Esophagus squamous epithelium (tissue), 5 donors: ENCODE measurements at places on chromosomes 7 and 10.

DNA sequence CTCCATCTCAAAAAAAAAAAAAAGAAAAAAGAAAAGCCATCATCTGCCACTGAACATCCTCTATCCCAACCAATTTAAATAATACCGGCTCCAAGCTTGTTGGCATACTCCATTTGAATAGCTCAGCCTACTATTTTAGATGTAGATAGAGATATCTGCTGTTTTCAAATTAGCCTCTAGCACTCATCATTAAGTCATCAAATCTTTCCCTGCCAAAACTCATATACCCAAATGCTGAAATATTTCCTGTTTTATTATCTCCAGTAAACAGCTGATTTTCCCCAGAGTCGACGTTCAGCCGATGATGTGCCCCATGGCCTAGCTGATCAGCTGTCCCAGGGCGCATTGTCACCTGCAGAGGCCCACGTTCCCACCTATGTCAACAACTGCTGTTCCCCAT is 34.5 kb upstream of the FRMD4A start:
- no peak overlapping the region for H3K27ac ChIP-seq
- no peak overlapping the region for H3K4me3 ChIP-seq
- no peaks in the 10 kb centered on the region for H3K27me3 ChIP-seq

GRCh38 chr10:74851831-74852230 is 25.4 kb downstream of the KAT6B start:
- DNase-seq, result no peak
- H3K36me3 ChIP-seq, result peaks cover 8% of the 10 kb centered on the region
- H3K4me1 ChIP-seq, result peaks cover 18% of the 10 kb centered on the region
- H3K27me3 ChIP-seq, result no peaks in the 10 kb centered on the region
- H3K4me3 ChIP-seq, result no peak overlapping the region
- peak overlapping the region; percentile 59 for H3K27ac ChIP-seq

DNA sequence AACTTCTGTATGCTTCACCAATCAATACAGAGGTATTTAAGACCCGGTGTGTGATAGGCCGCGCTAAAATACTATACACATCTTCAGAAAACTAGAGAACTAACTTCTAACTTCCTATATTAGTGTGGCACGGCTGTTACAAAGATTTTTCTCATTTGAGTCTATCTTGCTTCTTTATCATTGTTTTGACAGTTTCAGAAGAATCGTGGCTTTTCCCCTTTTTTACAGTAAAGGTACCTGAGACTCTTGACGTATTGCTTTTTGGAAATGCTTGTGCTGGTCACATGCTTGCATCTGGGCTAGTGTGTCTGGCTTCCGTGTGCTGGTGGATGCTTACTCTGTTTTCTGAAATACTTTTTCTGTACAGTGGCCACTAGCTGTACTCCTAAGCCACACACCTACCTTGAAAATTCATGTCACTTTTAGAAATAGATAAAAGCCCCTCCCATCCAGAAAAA is 12.7 kb downstream of the IKZF1 start:
- H3K36me3 ChIP-seq, result no peaks in the 10 kb centered on the region
- H3K4me3 ChIP-seq, result no peak overlapping the region
- no peaks in the 10 kb centered on the region for H3K4me1 ChIP-seq
- no peaks in the 10 kb centered on the region for H3K27me3 ChIP-seq
- peak overlapping the region; percentile 65 for H3K27ac ChIP-seq

DNA sequence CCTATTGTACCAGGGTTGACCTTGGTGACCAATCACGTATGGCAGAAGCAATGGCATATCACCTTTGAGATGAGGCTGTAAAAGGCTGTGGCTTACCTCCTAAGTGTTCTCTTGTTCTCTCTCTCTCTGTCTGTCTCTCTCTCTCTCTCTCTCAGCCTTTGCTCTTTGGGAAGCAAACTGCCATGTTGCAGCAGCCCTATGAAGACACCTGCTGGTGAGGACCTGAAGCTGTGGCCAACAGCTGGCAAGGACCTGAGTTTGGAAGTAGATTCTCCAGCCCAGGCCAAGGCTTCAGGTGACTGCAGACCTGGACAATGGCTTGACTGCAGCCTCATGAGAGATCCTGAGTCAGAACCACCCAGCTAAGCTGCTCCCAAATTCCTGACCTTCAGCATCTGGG is 161.4 kb downstream of the GPAM start:
- H3K27me3 ChIP-seq, result no peaks in the 10 kb centered on the region
- DNase-seq, result no peak
- no peaks in the 10 kb centered on the region for H3K36me3 ChIP-seq
- no peak overlapping the region for H3K4me3 ChIP-seq
- no peak overlapping the region for H3K27ac ChIP-seq

- no peak for DNase-seq
- no peak overlapping the region for H3K4me3 ChIP-seq
- no peaks in the 10 kb centered on the region for H3K27me3 ChIP-seq
- no peaks in the 10 kb centered on the region for H3K36me3 ChIP-seq
These were observed 147.3 kb downstream of the NRCAM start for GRCh38 chr7:108308903-108309302.

GRCh38 chr10:79404231-79404609 is 41.2 kb downstream of the ZCCHC24 start:
- H3K4me1 ChIP-seq, result peaks cover 99% of the 10 kb centered on the region
- peak overlapping the region; percentile 87 for H3K27ac ChIP-seq
- no peak for DNase-seq
- H3K27me3 ChIP-seq, result no peaks in the 10 kb centered on the region

- no peak for DNase-seq
- no peaks in the 10 kb centered on the region for H3K4me1 ChIP-seq
- H3K36me3 ChIP-seq, result no peaks in the 10 kb centered on the region
- H3K27me3 ChIP-seq, result peaks cover 19% of the 10 kb centered on the region
- no peak overlapping the region for H3K27ac ChIP-seq
These were observed 5.1 kb downstream of the CREB5 start for GRCh38 chr7:28417321-28417940.

- no peak for DNase-seq
- peaks cover 11% of the 10 kb centered on the region for H3K27me3 ChIP-seq
- H3K4me3 ChIP-seq, result no peak overlapping the region
- H3K27ac ChIP-seq, result no peak overlapping the region
- H3K36me3 ChIP-seq, result no peaks in the 10 kb centered on the region
- peaks cover 7% of the 10 kb centered on the region for H3K4me1 ChIP-seq
These were observed 106.3 kb downstream of the C10orf105 start for GRCh38 chr10:71613261-71613777.

DNA sequence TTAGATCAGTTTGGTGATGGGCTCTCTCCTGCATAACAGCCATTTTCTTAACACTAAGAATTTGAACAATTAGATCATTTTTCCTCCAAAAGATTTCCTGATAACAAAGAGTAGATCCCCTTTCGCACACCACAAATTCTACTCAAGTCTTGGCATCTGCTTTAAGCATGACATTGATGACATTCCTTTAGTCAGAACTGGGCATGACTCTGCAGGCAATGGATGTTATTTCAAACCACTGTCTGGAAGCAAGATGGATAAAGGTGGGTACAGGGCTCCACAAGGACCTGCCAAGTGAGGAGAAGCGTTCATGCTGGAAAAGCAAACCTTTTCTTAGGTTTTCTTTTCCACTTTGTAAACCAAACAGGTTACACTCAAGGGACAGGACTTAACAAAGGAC is 123.5 kb downstream of the GLCCI1 start:
- H3K36me3 ChIP-seq, result no peaks in the 10 kb centered on the region
- H3K4me1 ChIP-seq, result no peaks in the 10 kb centered on the region
- DNase-seq, result no peak
- H3K27me3 ChIP-seq, result no peaks in the 10 kb centered on the region
- H3K27ac ChIP-seq, result no peak overlapping the region

GRCh38 chr7:123494193-123494796 is 40.1 kb downstream of the IQUB start:
- no peak overlapping the region for H3K4me3 ChIP-seq
- H3K27me3 ChIP-seq, result no peaks in the 10 kb centered on the region
- H3K36me3 ChIP-seq, result no peaks in the 10 kb centered on the region
- H3K4me1 ChIP-seq, result peaks cover 3% of the 10 kb centered on the region
- H3K27ac ChIP-seq, result no peak overlapping the region

DNA sequence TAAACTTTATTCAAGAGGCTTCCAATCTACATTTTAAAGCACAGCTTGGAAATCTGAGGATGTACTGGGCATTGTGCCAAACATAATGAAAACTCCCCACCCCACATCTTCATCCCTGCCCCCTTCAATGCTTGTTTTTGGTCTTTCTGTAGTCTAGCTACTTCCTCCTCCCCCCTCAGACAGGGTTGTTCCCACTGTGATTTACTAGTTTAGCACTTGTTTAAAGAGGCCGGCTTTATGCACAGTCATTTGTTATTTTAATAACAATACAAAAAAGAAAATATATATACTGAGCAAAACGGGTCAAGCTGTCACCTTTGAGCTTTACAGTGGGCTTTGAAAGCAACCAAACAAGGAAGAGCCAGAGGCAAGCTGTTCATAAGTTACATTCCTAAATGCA is 132.6 kb downstream of the CHRM2 start:
- DNase-seq, result no peak
- no peaks in the 10 kb centered on the region for H3K4me1 ChIP-seq
- no peak overlapping the region for H3K27ac ChIP-seq

GRCh38 chr10:121910673-121911420 is 17.0 kb downstream of the ATE1 start:
- H3K27ac ChIP-seq, result no peak overlapping the region
- no peak overlapping the region for H3K4me3 ChIP-seq
- DNase-seq, result no peak

- H3K36me3 ChIP-seq, result no peaks in the 10 kb centered on the region
- no peak for DNase-seq
- no peak overlapping the region for H3K27ac ChIP-seq
These were observed 323.1 kb downstream of the TFEC start for GRCh38 chr7:115707258-115708012.

DNA sequence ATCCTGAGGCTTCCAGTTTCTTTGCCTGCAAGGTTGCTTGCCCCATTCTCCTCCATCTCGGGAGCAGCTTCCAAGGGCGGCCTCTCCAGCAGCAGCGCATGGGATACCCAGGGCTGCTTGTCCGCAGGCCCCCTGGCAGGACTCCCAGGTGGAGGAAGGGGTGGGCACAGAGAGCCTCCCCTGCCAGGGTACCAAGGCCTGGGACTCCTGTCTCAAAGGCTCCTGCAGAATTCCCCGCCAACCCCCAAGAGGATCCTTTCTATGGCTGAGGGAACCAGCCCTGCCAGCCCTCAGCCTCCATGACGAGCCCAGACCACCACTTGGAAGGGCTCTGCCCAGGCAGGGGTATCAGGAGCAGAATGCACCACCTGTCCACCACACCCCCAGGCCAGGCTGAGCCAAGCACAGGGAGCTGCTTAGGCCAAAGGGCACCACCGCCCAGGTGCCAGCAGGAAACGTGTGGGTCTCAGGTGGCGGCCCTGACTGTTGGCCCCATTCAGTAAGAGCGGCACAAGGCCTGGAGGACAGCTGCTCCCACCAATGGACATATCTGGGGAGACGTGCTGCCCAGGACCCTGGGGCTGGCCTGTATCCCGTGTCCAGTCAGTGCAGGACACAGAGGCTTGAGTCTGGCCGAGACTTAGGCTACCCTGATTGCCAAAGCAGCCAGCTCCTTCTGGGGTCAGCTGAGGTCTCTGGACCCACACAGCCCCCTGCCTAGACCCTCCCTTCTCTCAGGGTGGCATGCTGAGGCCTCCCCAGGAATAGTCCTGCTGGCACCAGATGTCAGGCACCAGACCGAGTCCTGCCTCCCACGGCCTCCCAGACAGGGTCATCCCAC is 33.8 kb upstream of the INPP5A start:
- H3K27ac ChIP-seq, result no peak overlapping the region
- DNase-seq, result no peak
- no peaks in the 10 kb centered on the region for H3K36me3 ChIP-seq
- no peaks in the 10 kb centered on the region for H3K27me3 ChIP-seq
- H3K4me3 ChIP-seq, result no peak overlapping the region
- H3K4me1 ChIP-seq, result peaks cover 17% of the 10 kb centered on the region

- no peaks in the 10 kb centered on the region for H3K36me3 ChIP-seq
- no peaks in the 10 kb centered on the region for H3K27me3 ChIP-seq
- no peak overlapping the region for H3K27ac ChIP-seq
- DNase-seq, result no peak
- no peaks in the 10 kb centered on the region for H3K4me1 ChIP-seq
These were observed 32.3 kb downstream of the CHAT start for GRCh38 chr10:49645871-49646870.

GRCh38 chr7:20796500-20796899 is 9.8 kb upstream of the SP8 start:
- H3K27ac ChIP-seq, result no peak overlapping the region
- no peak overlapping the region for H3K4me3 ChIP-seq
- H3K27me3 ChIP-seq, result peaks cover 37% of the 10 kb centered on the region
- DNase-seq, result no peak
- peaks cover 9% of the 10 kb centered on the region for H3K4me1 ChIP-seq

DNA sequence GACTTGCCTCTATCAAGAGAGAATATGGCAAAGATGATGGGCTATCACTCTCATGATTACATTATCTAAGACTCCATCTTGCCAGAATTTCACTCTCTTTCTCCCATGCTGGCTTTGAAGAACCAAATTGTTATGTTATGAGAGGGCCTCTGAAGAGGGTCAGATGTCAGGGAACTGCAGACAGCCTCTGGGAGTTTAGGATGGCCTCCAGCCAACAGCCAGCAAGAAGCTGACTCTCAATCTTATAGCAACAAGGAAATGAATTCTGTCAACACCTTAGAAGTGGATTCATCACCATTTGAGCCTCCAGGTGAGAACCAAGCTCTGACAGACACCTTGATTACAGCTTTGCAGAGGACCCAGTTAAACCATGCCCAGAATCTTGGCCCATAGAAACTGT is 33.6 kb downstream of the ZNF22 start:
- H3K36me3 ChIP-seq, result no peaks in the 10 kb centered on the region
- no peak overlapping the region for H3K27ac ChIP-seq
- no peaks in the 10 kb centered on the region for H3K4me1 ChIP-seq
- H3K27me3 ChIP-seq, result no peaks in the 10 kb centered on the region

DNA sequence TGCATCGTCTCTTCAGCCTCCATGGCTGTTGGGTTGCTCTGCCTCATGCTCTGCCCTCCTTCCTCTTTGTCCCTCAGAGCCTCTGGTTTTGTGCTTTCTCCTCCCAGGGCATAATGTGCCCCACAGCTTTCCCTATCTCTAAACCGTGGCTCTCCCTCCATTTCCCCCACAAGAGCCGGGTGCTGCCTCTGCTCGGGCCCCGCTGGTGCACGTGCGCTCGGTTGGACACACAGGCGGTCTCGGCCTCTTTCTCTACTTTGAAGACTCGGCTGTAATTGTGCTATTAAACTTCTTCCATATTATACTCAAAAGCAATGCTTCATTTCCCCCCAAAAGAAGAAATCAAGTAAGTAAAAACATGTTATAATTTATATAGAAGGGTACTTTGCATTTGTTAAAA is 109.7 kb upstream of the KLF14 start:
- H3K4me1 ChIP-seq, result no peaks in the 10 kb centered on the region
- H3K4me3 ChIP-seq, result no peak overlapping the region
- no peaks in the 10 kb centered on the region for H3K36me3 ChIP-seq
- no peaks in the 10 kb centered on the region for H3K27me3 ChIP-seq
- H3K27ac ChIP-seq, result no peak overlapping the region
- no peak for DNase-seq

- no peak overlapping the region for H3K27ac ChIP-seq
- H3K27me3 ChIP-seq, result no peaks in the 10 kb centered on the region
- no peak for DNase-seq
- H3K4me3 ChIP-seq, result no peak overlapping the region
- no peaks in the 10 kb centered on the region for H3K4me1 ChIP-seq
These were observed 167.1 kb upstream of the FAM3C start for GRCh38 chr7:121563177-121563576.
